ENCODE measurements at places on chromosomes 1 and 21.

- peak; percentile 25 for DNase-seq
Measured at GRCh38 chr1:56773341-56774066, 45.7 kb downstream of the FYB2 start.

DNA sequence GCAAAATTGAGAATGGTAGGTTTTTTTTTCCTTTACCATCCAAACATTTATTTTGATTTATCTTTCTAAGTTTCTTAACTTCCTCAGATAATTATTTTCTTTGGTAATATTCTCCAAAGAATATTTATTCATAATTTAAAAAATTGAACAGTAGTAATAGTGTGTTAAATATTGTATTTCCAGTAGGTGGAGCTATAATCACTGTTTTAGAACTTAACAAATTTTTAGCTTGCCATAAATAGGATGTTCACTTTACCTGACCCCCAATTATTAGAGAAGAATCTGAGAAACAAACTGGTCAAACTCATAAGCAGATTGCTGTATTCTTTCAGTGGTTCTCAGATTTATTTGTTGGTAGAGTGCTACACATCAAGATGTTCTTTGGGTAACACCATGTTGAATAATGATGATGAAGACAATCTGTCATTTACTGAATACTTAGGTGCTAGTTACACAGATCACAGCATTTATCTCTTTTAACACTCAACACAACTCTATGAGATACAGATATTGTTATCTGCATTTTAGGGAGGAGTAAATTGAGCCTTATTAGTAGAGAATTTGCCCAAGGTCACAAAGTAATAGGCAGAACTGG lies 82.4 kb upstream of the GPR88 start:
- DNase-seq, result no peak

- peak; percentile 87 for DNase-seq
Measured at GRCh38 chr1:247415423-247416361, at the start of gene NLRP3. Gene NLRP3 (plus strand): TSS chr1:247416173. CDS start chr1:247418801, 2,628 bp downstream.

GRCh38 chr1:213260311-213261075 lies 209.5 kb downstream of the RPS6KC1 start:
- DNase-seq, result no peak

- DNase-seq, result no peak
Measured at GRCh38 chr1:232978091-232978634, 27.8 kb downstream of the NTPCR start.

- DNase-seq, result no peak
Measured at GRCh38 chr1:203034422-203035110, 8.3 kb downstream of the PPFIA4 start.

DNA sequence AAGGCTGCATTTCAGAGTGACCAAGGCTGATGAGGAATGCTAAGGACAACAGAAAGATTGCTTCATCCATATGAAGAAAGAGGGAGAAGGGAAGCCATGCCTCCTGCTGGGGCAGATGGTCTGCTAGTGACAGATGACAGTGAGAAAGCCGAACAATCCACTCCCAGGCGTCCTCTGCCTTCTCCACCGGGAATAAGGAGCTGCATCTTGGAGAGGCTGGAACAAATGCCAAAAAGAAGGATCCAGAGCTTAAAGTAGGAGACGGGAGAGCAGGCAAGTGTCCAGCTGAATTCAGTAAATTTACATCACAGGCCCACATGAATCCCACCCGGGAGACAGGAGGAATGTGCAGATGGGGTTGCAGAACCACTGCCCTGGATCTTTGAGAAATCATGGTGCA lies 33.4 kb downstream of the DDX20 start:
- DNase-seq, result no peak

DNA sequence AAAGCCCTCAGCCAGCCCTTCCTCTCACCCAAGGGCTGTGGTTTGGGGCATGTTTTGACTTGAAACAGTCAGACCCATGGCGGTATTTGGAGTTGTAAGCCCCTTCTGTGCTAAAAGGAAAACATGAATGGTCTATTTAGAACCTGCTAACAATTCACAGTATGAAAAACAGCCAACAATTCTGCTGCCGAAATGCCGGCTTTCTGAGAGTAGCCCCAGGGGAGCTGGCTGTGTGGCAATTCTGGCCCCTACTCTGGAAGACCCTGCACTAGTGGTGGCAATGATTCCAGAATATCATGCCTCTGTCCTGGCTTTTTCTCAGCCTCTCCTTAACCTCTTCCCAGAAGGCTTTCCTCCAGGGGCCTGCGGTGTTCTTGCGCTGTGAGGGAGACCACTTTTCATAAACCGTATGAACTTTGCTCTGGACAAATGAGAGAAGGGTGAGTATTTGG lies 118.7 kb downstream of the EDEM3 start:
- no peak for DNase-seq

GRCh38 chr1:216682752-216683151 lies 40.5 kb downstream of the ESRRG start:
- DNase-seq, result no peak

GRCh38 chr1:60978421-60979357 lies 103.7 kb upstream of the NFIA start:
- DNase-seq, result peak; percentile 30

- DNase-seq, result no peak
Measured at GRCh38 chr21:23729331-23729730, 1878.0 kb downstream of the MRPL39 start.

- DNase-seq, result no peak
Measured at GRCh38 chr1:214004795-214005194, 17.0 kb downstream of the PROX1 start.

- no peak for DNase-seq
Measured at GRCh38 chr1:3146907-3147306, 77.9 kb downstream of the PRDM16 start.

GRCh38 chr21:38766987-38767722 lies 38.6 kb upstream of the ETS2 start:
- no peak for DNase-seq

DNA sequence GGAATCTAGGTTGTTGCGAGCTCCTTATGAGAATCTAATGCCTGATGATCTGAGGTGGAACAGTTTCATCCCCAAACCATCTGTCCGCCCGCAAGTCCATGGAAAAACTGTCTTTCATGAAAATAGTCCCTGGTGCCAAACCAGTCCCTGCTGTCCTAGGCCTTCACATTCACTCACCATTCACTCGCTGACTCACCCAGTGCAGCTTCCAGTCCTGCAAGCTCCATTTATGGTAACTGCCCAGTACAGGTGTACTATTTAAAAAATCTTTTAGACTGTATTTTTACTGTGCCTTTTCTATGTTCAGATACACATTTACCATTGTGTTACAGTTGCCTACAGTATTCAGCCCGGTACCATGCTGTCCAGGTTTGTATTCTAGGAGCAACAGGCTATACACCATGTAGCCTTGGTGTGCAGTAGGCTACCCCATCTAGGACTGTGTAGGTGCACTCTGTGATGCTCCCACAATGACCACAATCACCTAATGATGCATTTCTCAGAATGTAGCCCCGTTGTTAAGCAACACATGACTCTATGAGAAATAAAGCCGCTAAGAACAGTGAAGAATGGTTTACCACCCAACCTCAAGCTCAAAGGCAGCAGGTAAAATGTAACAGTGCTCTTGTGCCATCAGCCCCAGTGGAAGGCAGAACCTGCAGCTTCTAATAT lies 2.4 kb downstream of the ECHDC2 start:
- DNase-seq, result no peak

DNA sequence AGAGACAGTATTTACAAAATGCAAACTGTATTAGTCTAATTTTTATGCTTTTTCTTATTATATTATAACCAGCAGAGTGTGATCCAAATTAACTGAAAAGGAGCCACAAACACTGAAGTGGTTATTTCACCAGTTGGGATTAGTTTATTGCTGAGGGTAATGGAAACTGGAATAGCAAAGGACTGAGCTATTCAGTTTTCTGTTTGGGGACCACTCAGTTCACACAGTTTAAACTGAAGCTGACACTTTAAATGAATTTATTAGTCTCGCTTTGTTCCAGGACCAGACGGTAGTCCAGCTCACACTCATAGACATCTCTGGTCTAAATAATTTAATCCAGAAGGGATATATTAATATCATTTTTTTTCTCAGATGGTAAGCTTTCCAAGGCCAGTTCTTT lies 410.7 kb downstream of the LTN1 start:
- DNase-seq, result no peak

GRCh38 chr1:31335007-31335406 lies 37.9 kb downstream of the FABP3 start:
- DNase-seq, result peak; percentile 58

GRCh38 chr1:177783051-177783450 lies 186.8 kb downstream of the SEC16B start:
- no peak for DNase-seq

- DNase-seq, result peak; percentile 94
Measured at GRCh38 chr21:41641821-41642701, 124.8 kb downstream of the RIPK4 start.

DNA sequence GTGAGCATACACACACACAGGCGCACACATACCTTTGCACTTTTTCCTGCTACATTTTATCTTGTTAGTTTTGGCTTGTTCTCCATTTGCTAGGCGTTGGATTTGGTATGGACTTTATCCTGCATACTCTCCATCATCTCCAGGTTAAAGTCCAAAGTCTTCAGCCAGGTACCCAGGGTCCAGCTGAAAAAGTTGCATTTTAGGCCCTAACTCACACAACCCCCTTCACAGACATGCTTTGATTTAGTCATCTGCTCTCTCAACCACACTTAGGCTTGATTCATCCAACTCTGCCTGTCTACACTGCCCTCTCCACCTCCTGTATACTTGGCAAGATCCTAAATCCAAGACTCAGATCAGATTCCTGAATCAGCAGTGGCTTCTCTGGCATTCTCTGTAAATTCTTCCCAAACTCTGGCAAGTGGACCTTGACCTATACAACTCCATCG lies 10.7 kb upstream of the LAMB3 start:
- peak; percentile 76 for DNase-seq

Data from HT1080 (cell line).